Stimulated activated naive CD4-positive, alpha-beta T cell treated with Interleukin-2 at 50 U/mL for 16 hours (primary cell): ENCODE measurements at places on chromosomes 2 and 18.

DNA sequence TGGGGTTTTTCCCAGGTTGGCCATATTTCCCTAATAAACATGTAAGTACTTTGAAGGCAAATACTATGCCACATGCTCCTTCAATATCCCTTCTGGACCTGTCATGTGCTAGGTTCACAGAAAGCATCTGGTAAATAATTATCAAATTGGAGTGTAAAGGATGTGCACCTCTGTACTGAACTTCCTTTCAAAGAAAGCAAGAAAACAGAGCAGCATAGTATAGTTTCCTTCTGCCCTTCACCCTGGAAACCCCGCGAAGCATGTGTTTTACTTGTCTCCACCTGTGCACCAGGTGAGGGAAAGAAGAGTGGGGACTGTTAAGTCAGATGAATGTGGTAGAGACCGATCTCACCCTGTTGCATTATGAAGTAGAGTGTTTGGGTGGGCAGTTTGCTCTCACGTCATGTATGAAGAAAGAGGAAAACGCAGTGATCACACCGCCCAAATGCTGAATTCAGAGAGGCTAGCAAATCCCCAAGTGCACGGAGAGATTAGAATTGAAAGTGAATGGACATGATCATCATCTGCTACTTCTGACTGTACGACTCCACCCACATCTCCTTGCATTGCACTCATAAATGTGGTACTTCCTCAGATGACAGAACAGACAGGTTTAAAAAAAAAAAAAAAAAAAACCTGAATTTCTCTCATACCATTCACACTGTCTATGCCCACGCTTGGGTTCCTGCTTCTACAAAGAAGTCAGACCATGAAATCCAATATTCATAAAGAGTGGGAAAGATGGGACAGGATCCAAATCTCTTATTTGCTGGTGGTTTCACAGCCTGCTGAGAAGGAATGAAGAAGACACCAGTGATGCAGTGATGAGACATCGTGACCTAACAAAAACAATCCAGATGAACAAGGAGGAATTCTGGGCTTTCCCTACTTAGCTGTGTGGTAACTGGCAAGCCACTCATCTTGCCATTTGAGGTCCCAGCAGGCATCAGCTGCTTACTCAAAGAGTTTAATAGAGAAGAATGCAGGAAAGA, 448.6 kb downstream of the BCL11A start:
- no peak for DNase-seq

GRCh38 chr18:44170208-44170880, 510.3 kb upstream of the SETBP1 start:
- no peak for DNase-seq

- DNase-seq = no peak
Measured at GRCh38 chr2:65277791-65278483, 50.3 kb downstream of the ACTR2 start.

GRCh38 chr2:85541753-85542457, 2.9 kb downstream of the MAT2A start:
- no peak for DNase-seq

DNA sequence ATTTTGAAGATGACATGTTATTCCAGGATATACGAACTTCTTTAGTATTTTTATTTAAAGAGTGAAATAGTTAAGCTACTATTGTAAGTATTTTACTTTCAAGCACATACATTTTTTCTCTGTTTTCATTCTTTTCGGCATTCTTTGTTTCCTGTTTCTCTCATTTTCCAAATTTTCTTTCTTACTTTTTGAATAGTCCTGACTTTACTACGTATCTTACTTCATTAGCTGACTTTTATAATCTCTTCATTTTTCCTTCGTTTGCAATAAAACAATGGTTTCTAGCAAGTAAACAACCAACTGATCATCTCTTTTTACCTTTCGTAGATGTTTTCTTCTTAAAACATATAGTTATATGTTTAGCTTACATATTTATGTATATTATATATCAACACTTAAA, 11.8 kb downstream of the CAVIN2 start:
- no peak for DNase-seq

DNA sequence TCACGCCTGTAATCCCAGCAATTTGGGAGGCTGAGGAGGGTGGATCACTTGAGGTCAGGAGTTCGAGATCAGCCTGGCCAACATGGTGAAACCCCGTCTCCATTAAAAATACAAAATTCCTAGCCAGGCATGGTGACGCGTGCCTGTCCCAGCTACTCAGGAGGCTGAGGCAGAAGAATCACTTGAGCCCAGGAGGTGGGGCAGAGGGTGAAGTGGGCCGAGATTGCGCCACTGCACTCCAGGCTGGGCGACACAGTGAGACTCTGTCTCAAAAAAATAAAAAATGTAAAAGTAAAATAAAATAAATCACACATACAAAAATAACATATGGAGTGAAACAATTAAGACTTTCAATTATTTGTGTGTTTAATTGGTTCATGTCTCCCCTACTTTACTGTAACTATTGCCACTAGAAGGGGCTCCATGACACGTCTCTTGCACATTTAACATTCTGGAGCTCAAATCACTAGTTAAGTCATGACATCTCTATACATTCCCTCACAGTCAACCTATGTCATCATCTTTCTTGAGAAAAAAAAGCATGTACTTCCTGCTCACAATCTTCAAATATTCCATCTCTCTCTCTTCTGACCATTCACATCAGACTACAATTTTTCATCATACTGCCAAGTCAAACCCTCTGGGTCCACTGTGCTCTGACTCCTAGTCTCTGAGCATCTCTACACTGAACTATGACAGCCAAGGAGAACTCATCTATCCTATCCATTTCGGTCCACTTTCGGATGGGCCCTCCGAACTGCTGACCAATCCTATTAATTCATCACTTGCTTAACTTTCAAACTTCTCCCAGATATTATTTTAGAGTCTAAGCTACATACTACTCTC, 6.7 kb downstream of the GFPT1 start:
- no peak for DNase-seq

DNA sequence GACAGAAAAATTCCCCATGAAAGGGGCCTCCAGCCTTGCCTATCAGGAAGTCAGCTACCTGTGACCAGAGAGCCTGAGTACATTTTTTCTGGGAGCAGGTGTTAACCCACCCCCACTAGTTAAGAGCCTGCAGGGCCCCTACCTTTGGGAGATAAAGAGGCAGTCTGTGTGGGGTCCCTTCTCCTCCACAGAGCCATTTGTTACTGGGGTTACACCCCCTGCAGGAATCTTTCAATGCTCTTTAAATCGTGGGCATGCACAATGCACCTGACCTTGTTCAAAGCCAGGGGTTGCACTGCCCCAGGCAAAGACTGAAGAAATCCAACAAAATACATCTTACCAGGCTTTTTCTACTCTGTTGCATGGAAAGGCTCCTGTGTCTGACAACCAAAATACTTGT, 15.7 kb upstream of the LYPD6 start:
- no peak for DNase-seq

DNA sequence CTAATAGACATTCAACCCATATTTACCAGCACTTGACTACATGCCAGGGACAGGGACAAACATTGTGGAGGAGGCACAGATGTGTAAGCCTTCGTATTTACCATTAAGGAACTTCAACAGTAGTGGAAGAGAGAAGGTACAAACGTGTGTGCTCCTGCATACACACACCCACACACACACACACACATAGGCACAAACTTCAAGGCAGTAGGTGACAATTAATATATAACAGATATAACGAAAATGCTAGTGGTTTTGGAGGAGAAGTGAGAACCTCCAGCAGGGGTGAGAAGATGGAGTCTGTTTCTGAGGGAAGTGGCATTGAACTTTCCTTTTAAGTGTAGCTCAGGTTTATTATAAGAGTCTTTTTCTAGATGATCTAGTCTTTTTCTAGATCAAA, 231.1 kb downstream of the SETBP1 start:
- DNase-seq = no peak

GRCh38 chr2:75634945-75635344, 11.6 kb upstream of the MRPL19 start:
- no peak for DNase-seq

DNA sequence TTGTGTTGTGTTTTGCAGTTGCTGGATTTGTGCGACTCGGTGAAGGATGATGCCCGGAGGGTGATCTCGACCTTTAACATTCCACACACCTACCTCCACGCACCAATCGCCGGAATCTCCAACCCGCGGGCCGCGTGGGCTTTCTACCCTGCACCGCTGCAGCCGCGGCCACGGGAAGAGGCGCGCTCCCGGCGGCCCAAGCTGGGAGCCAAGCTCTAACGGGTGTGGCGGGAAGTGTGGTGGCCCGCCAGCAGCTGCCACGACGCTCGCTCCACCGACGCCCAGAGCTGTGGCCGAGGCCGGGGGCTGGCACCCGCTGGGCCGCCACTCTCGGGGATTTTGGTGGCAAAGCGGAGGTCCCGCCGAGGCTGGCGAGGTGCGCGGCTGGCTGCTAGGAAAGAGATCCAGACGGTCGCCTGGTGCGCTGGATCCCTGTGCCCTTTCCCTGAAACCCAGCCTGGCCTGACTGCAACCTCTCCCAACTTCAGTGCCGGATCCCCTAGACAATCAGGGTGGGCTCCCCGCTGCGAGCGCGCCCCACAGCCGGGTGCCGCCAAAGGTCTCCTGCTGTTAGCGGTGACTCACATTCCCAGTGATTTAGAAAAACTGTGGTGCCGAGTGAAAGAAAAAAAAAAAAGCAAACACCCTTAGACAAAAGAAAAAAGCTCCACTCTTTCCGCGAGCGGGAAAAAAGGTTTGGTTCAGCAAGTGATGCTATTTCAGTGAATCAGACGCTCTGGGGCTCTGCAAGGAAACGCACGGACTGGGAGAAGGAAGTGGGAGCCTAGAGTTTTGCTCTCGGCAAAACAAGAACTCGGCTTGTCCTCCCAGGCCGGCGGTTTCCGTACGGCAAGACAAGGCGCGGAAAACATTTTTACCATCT, 2.9 kb upstream of the BCL2L11 start:
- DNase-seq = peak; percentile 27

GRCh38 chr2:31384351-31384750, 30.2 kb downstream of the XDH start:
- no peak for DNase-seq

GRCh38 chr2:218398437-218399390, 954 bp upstream of the CTDSP1 start:
- peak; percentile 54 for DNase-seq

GRCh38 chr2:197934934-197935289, 130.5 kb downstream of the PLCL1 start:
- DNase-seq = no peak

DNA sequence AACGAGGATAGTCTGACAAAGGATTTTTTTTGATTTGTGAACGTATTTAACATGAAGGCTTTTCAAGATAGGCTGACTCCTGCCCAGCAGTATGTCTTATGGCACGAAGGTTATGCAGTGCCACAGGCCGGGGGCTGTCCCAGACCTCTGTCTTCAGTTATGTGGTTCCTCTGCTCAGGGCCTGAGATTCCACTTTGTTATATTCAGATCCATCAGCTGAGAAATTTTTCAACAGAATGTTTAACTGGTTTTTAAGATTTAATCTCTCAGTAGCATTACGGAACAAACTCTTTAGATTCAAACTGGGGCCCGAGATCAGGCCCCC, 20.0 kb downstream of the C2orf74 start:
- no peak for DNase-seq

DNA sequence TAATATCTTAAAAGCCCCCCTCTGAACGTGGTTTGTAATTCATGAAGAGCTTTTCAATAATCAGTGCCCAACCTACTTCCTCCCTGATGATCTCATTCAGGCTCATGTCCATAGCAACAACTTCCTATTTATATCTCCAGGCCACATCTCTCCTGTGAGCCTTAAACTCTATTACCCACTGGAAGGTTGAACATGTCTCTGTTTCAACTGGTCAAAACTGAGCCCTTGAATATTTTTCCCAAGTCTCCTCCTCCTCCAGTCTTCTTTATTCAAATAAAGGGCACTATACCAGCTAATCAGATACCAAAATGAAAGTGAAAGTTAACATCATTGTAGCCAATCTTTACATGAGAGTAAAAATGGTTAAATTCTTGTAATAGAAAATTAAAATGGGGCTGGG, 63.7 kb upstream of the ITGA4 start:
- DNase-seq = no peak

GRCh38 chr2:15163326-15163725, 397.8 kb downstream of the NBAS start:
- DNase-seq = no peak

DNA sequence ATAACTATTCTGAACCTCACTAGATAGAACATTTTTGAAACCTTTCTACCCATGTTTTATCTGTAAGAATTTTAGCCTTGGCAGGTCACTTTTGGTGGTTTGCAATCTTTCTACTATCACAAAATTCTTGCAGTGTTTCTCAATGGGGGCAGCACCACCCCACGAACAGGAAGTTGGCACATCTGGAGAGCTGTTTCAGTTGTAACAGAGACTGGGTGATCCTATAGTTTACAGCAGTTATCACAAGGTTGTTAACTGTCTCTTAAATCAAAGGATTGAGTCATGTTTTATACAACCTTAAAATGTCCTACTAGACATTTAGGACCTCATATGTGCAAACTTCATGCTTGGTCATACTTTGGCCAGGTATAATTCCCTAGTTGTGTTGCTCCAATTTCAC, 829.2 kb downstream of the ERBB4 start:
- DNase-seq = no peak

GRCh38 chr18:78984941-78985784, 5.5 kb downstream of the SALL3 start:
- no peak for DNase-seq

GRCh38 chr2:20452551-20452950, 5.7 kb downstream of the RHOB start:
- no peak for DNase-seq

DNA sequence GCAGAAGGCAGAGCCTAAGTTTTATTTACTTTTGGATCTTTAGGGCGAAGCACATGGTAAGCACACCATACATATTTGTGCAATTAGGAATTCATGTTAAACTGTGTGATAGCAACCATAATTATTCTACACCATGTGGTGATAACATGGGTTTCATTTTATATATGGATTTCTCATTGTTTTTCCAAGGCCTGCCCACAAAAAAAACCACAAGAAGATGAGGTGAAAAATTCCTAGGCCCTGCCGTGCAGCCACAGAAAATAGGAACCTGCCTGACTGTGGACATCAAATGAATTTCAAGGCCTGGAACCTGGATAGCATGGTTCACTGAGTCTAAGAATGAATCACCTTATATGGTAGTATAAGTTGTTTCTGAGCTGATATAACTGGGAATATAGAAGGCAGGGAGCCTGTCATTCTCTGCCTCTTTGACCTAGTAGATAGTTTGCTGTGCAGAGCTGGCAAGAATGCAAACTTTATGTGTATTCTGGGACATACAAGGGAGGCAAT, 22.4 kb upstream of the SSB start:
- no peak for DNase-seq

- DNase-seq = no peak
Measured at GRCh38 chr2:127515383-127515915, 10.8 kb downstream of the IWS1 start.

- DNase-seq = no peak
Measured at GRCh38 chr2:120953066-120953756, 217.5 kb downstream of the GLI2 start.

GRCh38 chr2:134178138-134178877, 75.6 kb upstream of the MGAT5 start:
- no peak for DNase-seq

- no peak for DNase-seq
Measured at GRCh38 chr2:241680827-241681599, 5.6 kb downstream of the DTYMK start.
